ENCODE measurements at places on chromosomes 11 and 22.

DNA sequence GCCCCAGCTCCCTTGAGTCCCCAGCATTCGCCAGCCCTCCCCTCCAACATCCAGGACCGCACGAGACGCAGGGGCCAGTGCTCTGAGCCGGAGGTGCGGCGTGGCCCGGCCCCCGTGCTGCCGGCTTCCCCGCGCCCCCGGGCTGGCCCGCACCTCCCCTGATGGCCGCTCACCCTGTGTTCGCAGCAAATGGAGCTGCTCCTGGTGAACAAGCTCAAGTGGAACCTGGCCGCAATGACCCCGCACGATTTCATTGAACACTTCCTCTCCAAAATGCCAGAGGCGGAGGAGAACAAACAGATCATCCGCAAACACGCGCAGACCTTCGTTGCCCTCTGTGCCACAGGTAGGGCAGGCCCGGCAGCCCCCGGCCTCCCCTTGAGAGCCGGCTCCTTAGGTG lies 2.7 kb downstream of the CCND1 start:
- no peak for DNase-seq

DNA sequence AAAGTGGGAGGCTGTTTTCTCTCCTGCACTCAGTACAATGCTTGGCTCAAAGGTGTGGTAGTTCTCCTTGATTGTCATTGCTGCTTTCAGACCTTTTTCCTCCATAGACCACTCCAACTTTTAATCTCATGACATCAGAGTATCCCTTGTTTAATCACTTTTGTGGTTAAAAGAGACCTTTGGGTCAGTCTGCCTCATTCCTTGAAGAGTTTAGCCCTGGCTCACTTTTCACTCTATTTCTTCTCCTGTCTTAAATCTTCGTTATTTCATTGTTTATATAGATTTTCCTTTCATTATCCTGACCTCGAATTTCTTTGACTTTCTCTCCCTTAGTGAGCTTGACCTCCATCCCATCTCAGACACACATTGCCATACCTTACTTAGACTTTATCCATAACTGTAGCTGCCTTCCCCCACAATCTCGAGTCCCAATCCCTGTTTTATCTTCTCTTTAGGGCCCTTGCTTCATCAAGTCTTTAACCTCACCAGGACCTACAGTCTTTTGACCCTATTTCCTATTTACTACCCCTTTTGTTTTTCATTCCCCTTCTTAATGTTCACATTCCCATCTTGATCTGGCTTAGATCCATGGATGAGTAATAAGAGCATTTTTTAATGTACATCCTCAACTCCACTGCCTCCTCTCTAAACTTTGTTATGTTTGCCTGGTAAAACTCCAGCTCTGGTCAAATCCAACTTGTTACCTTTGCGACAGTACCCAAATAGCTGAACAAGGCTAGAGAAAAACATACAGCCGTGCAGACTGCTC lies 9.5 kb downstream of the ATXN10 start:
- peak; percentile 33 for DNase-seq

DNA sequence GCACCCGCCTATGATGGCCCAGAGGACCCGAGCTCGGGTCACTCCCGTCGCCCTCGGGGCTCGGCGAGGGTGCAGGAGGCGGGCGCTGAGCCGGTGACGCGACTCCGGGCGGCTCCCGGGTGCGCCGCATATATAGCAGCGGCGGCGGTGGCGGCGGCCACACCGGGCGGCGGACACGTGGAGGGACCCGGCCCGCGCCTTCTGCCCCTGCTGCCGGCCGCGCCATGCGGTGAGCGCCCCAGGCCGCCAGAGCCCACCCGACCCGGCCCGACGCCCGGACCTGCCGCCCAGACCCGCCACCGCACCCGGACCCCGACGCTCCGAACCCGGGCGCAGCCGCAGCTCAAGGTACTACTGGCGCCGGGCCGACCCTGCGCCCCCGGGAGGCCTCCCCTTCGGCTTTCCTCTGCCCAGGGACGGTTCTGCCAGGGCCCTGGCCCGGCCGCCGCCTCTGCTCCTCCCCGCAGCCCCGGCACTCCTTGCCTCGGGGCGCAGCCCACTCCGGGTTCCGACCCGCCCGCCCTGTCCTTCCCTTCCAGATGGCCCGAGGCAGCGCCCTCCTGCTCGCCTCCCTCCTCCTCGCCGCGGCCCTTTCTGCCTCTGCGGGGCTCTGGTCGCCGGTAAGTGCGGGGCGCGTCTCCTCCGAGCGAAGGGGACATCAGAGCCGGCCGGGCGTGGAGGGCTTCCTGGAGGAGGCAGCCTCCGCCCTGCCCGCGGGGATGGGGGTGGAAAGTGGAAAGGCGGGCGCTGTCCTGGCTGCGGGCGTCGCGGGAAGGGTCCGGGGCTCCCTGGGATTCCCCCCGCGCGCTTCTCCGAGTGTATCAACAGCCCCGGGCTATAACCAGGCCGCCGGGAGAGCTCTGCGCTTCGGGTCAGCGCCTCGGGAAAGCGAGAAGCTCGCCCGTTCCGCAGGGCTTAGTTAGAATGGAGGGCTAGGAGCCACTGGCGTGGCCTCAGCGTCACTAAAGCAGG lies at the start of gene GAL:
GAL (plus strand) TSS at position 160 of the 972 bp plus-strand sequence; CDS start at position 540, 380 bp downstream.
- DNase-seq, result no peak

DNA sequence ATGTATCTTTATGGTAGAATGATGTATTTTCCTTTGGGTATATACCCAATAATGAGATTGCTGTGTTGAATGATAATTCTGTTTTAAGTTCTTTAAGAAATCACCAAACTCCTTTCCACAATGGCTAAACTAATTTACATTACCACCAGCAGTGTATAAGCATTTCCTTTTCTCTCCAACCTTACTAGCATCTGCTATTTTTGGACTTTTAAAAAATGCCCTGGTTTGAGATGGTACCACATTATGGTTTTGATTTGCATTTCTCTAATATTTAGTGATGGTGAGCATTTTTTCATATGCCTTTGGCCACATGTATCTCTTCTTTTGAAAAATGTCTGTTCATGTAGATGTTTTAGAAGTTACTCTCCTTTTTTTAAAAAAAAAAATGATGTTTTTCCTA lies 142.0 kb downstream of the METTL15 start:
- DNase-seq, result no peak

- peak; percentile 95 for DNase-seq
Observed at GRCh38 chr11:86632499-86633269, 39.7 kb downstream of the ME3 start.

- DNase-seq, result no peak
Observed at GRCh38 chr11:91742155-91742554, 482.5 kb upstream of the FAT3 start.

- DNase-seq, result no peak
Observed at GRCh38 chr11:12543596-12544415, 130.4 kb upstream of the TEAD1 start.

GRCh38 chr11:119800619-119801018 lies 71.6 kb upstream of the NECTIN1 start:
- no peak for DNase-seq

DNA sequence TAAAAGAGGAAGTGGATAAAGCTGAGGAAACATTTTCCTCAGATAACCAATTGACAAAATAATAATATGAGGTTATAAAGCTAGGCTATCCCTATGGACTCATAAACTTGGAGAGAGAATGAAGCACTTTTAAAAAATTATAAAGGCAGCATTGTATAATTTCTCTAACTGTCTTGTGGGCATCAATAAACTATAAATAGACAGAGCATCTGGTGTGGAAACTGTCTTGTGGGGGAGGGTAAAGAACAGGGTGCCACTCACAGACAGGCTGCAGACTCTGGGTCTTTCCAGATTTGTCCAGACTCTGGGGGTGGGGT lies 333.5 kb downstream of the BUD13 start:
- no peak for DNase-seq

GRCh38 chr11:3022982-3023381 lies 30.9 kb upstream of the NAP1L4 start:
- peak; percentile 78 for DNase-seq

DNA sequence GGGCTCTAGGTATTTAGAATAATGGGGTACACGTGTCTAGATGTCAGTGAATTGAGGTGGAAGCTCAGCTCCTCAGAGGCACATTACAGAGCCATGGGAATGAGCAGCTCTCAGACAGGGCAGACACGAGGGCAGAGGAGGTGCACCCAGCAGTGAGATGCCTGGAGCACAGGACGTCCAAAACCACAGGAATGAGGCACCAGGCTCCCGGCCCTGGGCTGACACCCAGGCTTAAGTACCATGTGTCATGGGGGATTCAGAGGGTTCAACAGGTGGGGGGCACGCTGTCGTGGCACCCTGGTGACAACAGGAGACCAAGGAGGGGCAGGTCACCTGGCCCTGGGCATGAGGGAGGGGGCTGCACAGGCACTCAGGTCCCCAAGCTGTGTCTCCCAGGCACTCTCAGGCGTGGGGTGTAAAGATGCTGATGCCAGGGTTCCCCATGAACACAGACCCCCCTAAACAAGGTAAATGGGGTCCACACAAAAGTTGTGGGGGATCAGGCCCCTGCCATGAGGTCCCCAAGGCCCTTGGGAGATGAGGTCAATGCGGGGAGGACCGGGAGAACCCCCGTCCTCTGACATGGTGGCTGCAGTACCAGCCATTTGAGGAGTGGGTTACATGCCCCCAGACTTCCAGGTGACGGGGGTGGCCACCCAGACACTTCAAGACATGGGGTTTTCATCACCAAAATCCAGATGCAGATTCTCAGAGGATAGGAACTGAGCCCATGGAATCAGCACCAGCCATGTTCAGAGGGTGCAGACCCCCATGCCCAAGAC lies 5.6 kb upstream of the SYT8 start:
- DNase-seq, result peak; percentile 88

- no peak for DNase-seq
Observed at GRCh38 chr11:38582756-38583155, 1984.7 kb upstream of the RAG2 start.

DNA sequence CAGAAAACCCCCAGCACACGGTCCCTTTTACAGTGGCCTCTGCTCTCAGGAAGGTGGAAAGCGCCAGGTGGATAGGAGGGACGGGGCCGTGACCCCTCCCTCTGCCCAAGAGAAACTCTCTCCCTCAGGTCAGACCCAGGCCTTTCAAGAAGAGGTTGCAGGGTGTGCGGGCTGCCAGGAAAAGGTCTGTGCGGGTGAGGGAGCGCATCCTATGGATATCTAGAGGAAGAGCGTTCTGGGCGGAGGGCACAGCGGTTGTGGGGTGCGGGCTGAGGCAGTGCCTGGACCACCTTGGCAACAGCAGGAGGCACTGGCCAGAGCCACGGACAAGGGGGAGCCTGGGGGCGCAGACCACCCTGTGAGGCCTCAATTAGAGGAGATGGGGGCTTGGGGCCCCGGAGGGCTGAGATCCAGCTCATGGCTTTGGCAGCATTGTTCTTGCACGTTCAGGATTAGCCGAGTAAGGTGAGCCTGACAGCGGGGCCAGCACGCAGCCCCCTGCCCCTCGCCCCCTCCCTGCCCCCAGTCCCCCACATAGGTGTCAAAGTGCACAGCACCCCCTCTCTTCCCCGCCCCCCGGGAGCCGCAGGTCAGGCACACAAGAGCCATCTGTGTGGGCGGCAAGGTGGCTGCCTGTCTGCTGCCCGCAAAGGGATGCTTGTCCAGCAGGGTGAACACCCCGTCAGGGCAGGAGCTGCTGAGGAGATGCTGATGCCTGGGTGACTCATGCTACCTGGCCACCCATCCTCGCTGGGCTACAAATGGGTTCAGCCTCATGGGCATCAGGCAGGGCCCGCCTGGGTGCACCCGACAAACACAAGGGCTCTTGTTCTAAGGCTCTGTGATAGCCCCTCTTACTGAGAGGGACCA lies 92.8 kb upstream of the KCNQ1OT1 start:
- no peak for DNase-seq

- DNase-seq, result peak; percentile 64
Observed at GRCh38 chr11:6757373-6757967, 14.3 kb downstream of the OR2AG2 start.

DNA sequence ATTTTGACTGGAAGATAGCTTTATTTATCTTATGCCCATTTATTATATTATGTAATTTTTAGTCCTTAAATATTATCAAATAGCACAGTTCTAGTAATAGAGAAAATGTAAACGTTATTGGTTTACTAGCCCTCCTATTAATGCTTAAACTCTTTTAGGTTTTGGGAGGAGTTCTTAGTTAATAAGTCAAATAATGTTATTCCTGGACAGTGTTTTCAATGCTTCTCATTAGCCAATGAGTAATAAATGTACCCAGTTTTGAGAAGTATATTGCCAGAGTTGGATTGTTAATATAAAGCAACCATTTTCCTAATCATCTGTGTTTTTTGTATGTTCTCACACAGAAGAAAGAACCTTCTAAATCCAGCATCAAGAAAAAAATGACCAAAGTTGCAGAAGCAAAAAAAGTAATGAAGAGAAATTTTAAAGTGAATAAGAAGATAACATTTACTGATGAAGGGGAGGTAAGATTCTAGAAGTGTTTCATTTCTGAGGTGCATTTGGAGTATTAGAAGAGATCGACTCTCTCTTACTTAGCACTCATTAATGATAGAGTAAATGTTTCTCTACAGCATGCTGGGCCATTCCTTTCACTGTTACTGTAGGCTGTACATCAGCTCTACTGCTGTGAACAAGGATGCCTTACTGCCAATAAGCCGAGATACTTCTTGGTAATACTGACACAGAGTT lies 173.4 kb downstream of the DDX10 start:
- DNase-seq, result no peak

GRCh38 chr11:32056438-32056837 lies 34.4 kb upstream of the RCN1 start:
- peak; percentile 92 for DNase-seq

DNA sequence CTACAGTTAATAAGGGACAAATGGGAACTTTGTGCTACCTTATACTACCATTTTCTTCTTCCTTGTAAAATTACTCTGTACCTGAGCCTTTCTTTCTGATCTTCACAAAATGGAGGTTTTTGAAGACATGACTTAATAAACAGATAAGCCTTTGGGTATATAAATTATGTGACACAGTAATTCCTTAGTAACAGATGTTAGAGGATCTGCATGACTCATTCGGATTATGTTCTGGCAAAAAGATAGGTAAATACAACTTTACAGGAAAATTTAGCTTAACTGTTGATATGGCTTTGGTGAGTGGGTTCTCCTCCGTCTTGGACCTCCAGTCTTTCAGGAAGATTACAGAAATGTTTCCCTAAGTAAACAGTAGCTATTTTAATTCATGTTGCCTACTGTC lies 61.8 kb downstream of the BID start:
- no peak for DNase-seq

DNA sequence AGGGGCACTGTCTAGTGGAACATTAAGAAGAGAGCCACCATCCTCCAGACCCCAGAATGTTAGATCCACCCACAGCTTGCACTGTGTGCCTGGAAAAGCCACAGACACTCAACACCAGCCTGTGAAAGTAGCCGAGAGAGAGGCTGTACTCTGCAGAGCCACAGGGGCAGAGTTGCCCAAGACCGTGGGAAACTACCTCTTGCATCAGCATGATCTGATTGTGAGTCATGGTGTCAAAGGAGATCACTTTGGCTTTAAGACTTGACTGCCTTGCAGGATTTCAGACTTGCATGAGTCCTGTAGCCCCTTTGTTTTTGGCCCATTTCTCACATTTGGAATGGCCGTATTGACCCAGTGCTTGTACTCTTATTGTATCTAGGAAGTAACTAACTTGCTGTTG lies 115.9 kb upstream of the CCDC179 start:
- no peak for DNase-seq
